ENCODE measurements at places on chromosomes 4 and X. TPM values are rescaled to one million over a fixed set of nuclear protein-coding genes. Genes with fewer than 3 reads are reported as not detected.
A peak's percentile ranks its signal among the peaks of the same experiment; 100 is the strongest.

DNA sequence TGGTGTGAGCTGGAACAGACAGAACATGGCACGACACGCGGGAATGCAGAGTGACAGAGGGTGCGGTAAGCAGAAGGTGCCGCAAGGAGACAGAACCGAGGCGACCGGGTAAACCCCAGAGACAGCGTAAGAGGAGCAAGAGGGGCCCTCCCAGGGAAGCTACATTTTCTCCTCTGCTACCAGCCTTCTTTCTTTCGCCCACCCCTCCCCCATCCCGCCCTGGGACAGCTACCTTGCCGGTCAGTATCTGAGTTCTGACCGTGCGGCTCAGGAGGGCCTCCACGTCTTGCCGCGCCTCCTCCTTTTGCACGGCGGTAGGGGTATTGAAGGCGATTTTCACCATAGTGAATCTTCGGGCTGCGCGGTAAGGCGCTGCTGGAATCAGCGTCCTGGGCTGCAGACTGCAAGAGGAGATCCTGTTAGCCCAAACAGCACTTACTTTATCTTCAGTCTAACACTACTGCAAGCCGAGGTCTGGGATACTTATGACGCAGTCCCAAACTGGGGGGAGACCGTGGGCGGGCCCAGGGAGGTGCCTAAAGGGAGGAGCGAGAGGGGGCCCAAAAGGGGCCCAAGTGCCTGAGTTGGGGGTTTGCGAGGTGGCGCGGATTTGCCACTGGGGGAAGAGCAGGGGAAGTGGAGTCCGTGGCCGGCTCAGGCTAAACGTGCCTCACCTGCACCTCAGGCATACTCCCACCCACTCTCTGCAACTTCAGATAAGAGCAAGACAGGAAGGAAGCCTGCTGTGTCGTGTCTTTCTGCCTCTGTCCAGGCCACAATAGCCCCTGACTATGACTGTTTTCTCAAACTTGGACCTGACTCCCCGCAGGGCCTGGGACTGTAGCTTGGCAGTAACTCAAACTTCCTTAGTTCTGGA is at the start of gene ITM2A:
ITM2A (minus strand) TSS at position 462 of the 877 bp plus-strand sequence; CDS start at position 343, 119 bp downstream.
- peak; percentile 28 for DNase-seq

DNA sequence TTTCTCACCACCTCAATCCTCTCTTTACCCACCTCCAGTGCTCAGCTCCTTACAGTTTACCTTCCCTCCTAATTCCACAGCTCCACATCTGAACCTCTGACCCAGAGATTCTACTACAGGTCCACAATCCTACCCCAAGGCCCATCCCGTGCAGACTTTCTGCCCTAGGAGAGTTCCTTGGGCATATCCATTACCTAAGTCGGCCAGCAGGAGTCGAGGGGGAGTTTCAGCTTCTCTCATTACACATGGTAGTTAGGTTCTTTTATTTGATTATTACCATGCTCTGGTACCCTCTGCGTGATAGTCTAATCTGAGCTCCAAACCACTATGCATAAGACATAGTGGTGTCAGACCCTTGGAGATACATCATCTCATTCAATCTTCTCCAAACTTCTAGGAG is 117.9 kb downstream of the SH3RF1 start:
- no peak for DNase-seq

- DNase-seq, result no peak
These were observed 569 bp upstream of the PDLIM5 start for GRCh38 chr4:94451051-94451694.

GRCh38 chr4:189974056-189974455 is 33.4 kb downstream of the FRG1 start:
- no peak for DNase-seq

GRCh38 chr4:7892212-7893019 is 47.2 kb downstream of the AFAP1 start:
- DNase-seq, result no peak

DNA sequence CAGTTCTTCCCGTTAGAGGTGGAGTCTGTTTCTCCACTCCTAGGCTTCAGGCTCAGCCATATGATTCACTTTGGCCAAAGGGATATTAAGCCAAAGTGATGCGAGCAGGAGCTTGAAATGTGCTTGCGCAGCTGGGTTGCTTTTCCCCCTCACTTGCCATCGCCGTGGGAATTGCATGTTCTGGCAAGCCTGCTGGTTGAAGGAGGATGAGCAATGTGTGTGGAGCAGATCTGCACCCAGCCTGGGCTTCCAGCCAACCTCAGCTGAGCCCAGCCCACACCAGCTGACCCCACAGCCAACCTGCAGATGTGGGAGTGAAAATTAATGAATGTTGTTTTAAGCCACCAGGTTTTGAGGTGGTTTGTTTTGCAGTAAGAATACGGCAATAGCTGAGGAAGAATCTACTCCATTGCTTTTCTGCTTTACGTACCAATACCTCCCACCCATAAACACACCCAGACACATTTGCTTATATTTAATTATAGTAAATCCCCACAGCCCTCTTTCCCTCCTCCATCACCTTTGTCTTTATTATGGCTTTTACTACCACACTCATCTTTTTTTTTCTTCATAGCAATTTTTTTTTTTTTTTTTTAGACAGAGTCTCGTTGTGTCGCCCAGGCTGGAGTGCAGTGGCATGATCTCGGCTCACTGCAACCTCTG is 132.8 kb upstream of the FUNDC1 start:
- peak; percentile 54 for DNase-seq

DNA sequence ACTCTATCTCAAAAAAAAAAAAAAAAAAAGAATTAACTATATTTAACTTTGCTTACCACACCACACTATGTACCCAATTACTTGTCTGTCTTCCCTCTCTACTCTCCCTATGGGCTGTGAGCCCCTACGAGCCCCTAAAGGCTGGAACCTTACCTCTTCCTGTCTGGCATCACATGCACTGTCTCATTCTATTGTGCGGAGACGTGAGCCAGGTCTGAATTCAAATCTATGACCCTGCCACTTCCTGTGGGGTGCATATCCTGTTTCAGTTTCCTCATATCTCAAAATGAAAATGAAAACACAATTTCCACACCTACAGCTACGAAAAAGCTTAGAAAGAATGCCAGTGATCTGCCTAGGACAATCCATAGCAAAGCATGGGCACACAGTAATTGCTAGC is 42.9 kb upstream of the HS3ST1 start:
- no peak for DNase-seq

The WWC2 gene
- total RNA-seq, result 45.9 TPM

The ARMCX1 gene
- 38.9 TPM for total RNA-seq

The RBM41 gene
- total RNA-seq, result 115 TPM

The SSX2B gene
- total RNA-seq, result not detected

Data from uterus (tissue), 4 donors.